ENCODE measurements at places on chromosomes 3 and 15.
A peak's percentile ranks its signal among the peaks of the same experiment; 100 is the strongest.

GRCh38 chr15:43919540-43920253 lies 92.9 kb downstream of the WDR76 start:
- no peak for DNase-seq

DNA sequence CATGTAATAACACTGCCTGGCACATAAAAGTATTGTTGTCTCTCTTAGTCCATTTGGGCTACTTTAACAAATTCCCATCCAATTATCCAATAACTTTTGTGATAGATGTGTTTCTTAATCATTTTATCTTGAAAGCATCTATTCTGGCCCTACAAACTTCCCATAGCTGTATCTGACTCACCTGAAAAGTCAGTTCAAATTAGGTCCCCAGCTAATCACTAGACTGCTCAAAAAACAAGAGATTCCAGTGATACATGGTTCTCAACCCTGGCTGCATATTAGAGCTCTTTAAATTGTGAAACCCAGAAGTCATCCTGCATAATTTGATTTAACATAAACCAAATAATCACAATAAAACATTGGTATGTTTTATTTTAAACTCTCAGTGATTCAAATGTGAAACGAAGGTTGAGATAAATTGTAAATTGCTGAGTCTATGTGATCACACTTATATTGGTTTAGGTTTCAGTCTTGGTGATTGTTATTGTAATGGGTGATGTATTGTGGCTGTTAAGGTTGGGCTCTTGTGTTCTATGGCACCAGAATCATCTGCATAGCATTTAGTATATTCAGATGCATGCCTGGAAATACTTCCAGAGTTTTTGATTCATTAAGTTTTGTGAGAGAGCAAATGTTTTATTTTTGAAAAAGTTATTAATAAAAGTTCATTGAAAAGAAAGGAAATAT lies 268.9 kb upstream of the KCNMB2 start:
- DNase-seq = no peak

DNA sequence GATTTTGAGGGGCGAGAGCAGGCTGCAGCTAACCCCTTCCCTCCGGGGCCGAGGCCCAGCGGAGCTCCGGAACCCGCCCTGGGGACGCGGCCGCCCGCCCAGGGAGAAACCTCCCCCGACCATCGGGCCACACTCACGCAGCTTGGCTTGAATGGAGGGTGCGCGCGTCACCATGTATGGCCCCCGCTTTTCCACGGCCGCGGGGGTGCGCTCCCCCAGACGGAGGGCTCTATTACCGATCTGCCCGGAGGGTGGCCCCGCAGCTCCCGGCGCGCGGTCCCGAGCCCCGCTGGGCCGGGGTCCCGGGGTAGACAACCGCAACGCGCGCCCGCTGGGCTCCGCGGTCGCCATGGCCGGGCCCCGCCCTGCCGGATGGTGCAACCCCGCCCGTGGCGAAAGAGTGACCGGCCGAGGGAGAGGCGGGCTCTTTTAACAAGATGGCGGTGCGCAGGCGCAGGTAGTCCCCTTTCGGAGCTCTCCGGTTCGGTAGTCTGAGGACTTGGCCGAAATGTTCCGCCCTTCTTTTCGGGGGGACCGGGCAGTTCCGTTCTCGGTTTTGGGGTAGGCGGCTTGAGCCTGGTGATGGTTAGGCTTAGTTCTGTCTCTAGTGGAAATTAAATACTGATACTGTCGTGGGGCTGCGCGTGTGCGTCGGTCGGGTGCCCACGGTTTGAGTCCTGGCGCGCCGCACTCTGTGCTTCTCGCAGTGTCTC lies at the start of gene FAM219B:
Gene FAM219B (minus strand): TSS at position 402 of the 713 bp plus-strand sequence. CDS start 51 bp downstream, at position 351.
- peak; percentile 43 for DNase-seq

DNA sequence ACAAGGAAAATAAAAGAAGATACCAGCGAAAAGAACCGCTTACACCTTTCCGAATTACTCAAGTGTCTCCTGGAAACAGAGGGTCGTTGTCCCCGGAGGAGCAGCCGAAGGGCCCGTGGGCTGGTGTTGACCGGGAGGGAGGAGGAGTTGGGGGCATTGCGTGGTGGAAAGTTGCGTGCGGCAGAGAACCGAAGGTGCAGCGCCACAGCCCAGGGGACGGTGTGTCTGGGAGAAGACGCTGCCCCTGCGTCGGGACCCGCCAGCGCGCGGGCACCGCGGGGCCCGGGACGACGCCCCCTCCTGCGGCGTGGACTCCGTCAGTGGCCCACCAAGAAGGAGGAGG lies 325 bp downstream of the ALCAM start:
- peak; percentile 22 for DNase-seq

- DNase-seq = no peak
Measured at GRCh38 chr15:96703794-96704550, 373.5 kb downstream of the NR2F2 start.

GRCh38 chr15:69593981-69594966 lies 141.7 kb downstream of the RPLP1 start:
- DNase-seq = no peak

GRCh38 chr3:16400106-16400931 lies 113.2 kb downstream of the RFTN1 start:
- no peak for DNase-seq

DNA sequence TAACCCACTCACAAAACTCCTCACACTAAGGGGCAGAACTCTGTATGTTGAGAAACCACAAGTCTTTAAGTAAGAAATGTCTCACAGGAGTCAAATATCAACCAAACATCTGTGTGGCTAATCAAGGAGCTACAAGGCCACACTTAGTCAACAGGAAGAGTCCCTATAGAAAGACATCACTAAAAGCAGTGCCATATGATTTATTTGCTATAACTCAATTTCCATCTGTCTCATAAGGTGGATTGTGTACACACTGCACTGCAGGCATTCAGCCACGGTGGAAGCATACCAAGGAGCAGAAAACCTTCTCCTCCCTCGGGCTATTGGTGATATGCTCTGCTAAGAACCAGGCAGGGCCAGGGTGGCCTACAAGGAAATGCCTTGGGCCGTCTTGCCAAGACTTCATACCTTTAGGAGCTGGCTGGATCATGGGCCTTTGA lies 197.6 kb upstream of the CFAP20DC start:
- no peak for DNase-seq

DNA sequence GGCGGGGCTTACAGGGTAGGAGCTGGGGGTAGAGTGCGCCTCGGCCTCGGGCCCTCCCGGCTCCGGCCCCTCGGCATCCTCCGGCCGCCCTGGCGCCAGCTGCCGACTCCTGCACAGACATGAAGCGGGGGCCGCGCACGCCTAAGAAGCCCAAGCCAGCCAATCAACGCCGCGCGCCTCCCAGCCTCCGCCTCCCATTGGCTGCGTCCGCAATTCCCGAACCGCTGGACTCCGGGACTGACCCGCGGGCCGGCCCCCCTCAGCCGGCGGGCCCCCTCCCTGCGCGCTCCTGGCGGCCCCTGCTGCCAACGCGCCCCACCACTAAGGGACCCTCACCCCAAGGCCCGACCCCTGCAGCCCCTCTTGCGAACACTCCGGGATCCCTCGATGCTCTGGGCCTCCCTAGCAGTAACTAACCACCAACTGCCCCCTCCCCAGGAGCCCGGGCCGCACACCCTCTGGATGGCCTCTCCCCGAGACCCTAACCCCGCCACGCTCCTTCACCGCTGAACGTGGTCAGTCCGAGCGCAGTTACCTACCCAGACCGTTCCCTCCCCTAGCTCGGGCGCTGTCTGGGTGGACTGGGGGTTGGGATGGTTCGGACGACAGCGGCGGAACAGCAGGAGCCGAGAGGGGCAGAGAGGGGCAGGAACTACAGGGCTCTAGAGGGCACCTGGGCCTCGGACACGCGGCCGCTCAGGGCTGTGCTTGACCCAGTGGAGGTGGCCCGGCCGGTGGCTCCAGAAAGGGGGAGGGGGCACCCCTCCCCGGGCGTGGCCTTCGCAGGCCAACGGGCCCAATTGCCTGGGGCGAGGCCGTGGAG lies 5.0 kb downstream of the GATA2 start:
- no peak for DNase-seq

DNA sequence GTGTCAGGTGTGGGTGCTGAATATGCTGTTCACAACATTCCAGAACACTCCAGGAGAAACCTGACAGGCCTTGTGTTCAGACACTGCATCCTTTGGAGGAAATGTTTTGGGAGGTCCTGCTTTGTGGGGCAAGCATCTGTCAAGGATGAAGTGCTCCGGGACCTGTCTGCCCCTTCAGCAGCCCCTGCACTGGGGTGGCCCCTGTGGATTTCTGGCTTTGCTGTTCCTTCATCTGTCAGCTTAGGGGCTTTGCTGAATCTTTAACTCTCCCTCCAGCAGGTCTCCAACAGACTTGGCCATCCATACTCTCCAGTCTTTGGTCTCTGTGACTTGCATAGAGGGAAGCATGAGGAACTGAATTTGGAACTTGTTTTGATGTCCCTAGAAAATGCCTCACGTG lies 3.1 kb downstream of the PRR23E start:
- no peak for DNase-seq

DNA sequence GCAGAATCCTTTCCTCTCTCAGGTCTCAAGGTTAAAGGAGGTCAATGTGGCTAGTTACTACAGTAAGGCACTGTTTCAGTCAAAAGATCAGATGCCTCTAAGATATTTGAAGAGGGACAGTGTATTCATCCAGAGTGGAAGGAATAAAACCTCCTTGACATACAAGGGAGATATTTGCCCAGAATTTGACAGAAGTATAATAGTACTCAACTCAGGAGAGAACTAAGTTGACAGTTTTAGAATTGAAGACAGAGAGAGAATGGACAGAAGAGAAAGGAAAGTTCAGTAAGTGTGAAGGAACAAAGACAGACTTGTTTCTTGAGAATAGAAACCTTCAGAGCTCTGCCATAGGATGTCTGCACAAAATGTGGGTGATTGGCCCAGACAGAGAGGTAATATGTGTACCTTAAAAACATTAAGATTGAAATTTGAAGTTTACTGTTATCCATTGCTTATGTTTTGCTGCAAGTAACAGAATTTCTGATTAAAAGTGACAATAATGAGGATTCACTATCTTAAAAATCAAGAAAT lies 507.1 kb downstream of the IGSF11 start:
- no peak for DNase-seq

DNA sequence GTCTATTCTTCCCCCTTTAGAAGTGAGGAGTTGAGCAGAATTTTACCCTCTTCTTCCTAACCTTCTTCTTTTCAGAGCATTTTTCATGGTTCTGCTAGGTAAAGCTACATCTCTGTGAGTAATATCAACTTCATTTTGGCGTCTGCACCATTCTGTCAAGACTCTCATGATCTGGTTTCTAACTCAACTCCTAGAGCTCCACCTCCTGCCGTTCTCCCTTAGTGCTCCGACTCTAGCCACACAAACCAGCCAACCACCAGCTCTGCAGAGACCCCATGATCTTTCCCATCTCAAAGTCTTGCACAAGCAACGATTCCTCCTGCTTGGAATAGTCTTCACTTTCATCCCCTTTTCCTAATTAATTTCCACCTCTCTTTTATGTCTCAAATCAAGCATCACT lies 193.9 kb upstream of the TMC3 start:
- DNase-seq = no peak

DNA sequence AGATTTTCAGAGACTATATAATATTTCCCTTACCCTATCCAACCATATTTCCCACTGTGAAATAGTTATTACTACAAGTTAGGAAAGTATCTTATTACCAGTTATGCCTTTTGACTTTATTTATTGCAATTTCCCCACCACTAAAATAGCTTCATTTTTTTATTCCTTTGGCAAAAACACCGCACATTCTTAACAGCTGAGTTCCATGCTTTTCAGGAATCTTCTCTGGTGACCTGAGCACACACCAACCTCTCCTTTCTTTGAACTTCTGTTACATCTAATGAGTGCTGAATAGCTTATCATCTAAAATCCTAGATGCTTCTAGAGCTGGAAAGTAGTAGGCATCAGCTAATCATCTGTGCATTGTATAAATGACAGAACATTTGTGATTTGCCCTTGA lies 99.1 kb downstream of the UBE2E2 start:
- no peak for DNase-seq

- DNase-seq = no peak
Measured at GRCh38 chr3:114127517-114127916, 51.3 kb downstream of the DRD3 start.

DNA sequence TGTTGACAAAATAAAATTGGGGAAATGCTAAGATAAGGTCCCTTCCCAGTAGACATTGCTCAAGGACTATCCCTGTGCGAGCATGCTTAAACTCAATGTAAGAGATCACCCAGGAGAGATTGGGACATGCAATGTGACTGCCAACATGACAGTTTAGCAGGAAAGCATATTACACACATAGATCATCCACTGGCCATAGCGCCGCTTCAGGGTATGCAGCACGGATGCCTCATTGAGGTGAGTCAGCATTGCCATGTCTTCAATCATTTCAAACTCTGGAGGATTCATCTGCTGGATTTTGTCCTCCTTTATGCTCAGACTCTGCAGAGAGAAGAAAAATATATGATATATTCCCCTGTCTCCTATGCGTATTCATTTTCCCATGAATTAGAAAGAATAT lies 8.9 kb downstream of the MYH15 start:
- no peak for DNase-seq

- DNase-seq = no peak
Measured at GRCh38 chr15:41935566-41936020, 36.8 kb downstream of the EHD4 start.

- no peak for DNase-seq
Measured at GRCh38 chr3:23324745-23325144, 121.6 kb downstream of the UBE2E2 start.

DNA sequence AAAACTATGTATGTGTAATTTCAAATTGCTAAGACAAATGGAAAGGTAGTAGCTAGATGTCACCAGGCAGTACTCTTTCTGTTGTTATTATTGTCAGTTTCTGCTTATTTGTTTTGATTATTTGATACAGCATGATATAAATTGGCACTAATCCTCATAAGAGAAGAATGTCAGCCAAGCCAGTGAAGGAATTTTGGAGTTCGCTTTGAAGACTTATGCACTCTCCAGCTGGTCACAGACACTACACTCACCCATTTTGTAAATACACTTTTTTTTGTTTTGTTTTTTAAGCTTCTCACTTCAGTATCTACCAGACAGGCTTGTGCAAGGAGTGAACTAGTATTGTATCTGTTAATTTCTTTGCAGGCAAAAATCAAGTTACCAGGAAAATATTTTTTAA lies 180.2 kb upstream of the TTC14 start:
- DNase-seq = no peak

GRCh38 chr3:121552379-121552778 lies 6.6 kb upstream of the POLQ start:
- DNase-seq = no peak

GRCh38 chr15:71281256-71281655 lies 166.0 kb downstream of the THSD4 start:
- DNase-seq = no peak

- peak; percentile 80 for DNase-seq
Measured at GRCh38 chr3:56683122-56683817, at the start of gene TASOR. Gene TASOR (minus strand): TSS chr3:56683265. CDS start chr3:56683006, 259 bp downstream.

DNA sequence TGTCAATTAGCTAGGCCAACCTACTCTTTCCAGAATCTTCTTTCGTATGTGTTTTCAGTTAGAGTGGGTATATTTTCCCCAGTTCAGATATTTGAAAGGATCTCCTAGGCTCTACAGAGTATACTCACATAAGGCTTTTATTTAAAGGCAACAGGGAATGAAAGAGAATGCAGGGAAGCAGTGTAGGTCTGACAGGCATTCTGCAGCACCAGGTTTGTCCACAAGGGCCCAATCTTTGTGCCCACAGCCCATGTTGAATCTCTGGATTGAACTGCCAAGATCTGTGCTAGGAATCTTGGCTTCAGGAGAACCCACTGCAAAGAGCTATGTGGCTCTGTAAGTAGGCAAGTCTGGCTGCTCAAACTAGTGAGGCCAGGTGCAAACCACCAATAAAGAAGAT lies 24.2 kb upstream of the GALNT15 start:
- DNase-seq = no peak
